ENCODE measurements at places on chromosomes 4 and X.

GRCh38 chrX:114619874-114620273 is 36.0 kb downstream of the HTR2C start:
- no peak for DNase-seq

DNA sequence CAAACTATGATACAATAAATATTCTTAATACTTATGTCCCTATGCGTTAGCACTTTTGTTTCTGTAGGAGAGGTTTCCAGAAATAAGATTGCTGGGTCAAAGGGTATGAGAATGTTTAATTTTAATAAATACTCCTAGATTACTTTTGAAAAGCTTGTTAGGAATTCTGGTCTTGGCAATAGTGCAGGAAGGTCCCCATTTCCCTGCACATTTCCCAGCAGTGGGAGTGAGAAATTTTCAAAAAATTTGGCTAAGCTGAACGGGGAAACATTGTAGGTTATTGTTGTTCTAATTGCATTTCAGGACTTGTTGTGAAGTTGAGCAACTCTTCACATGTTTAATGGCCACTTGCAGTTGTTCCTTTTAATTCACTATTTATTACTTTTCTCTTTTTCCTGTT is 27.1 kb downstream of the IGFBP7 start:
- DNase-seq = no peak

- no peak for DNase-seq
These were observed 775.6 kb downstream of the STIM2 start for GRCh38 chr4:27635936-27636913.

- DNase-seq = no peak
These were observed 763 bp downstream of the USP38 start for GRCh38 chr4:143185253-143186107.
